ENCODE measurements at places on chromosomes 1 and 21.
A peak's percentile ranks its signal among the peaks of the same experiment; 100 is the strongest.

DNA sequence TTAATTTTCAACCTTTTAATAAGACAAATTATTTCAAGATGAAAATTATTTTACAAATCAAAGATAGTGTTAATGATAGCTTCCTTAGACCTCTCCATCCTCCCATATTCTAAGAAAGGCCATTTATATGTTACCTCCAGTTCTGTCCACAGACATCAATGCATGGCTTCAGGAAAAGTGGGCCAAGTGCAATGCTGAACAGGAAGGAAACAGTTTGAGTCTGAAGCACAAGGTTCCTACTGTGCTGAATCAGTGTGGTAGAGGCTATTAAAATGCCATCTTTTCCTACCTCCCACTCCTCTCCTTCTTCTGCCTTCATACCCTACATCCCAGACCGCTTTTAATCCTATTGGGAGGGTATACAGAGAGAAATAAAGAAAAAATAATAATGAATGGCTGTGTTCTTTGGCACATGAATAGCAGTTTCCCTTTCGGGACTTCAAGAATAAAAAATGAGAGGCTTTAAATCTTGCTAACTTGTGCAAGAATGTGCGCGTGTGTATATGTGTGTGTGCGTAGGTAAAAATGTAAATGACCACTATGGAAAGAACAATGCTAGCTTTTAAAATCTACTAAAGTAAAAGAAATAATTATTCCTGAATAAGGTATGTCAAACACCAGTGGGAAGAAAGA is 62.6 kb upstream of the C1orf105 start:
- H3K36me3 ChIP-seq, result no peaks in the 10 kb centered on the region
- H3K4me1 ChIP-seq, result peaks cover 12% of the 10 kb centered on the region
- H3K27me3 ChIP-seq, result no peaks in the 10 kb centered on the region
- H3K4me3 ChIP-seq, result no peak overlapping the region
- peak overlapping the region; percentile 90 for H3K27ac ChIP-seq

- H3K4me1 ChIP-seq, result no peaks in the 10 kb centered on the region
- no peak overlapping the region for H3K4me3 ChIP-seq
- DNase-seq, result no peak
- H3K27ac ChIP-seq, result no peak overlapping the region
- H3K27me3 ChIP-seq, result no peaks in the 10 kb centered on the region
Observed at GRCh38 chr1:42157667-42158066, 4.5 kb downstream of the GUCA2B start.

- H3K36me3 ChIP-seq, result no peaks in the 10 kb centered on the region
- no peaks in the 10 kb centered on the region for H3K27me3 ChIP-seq
- no peaks in the 10 kb centered on the region for H3K4me1 ChIP-seq
- no peak overlapping the region for H3K27ac ChIP-seq
- no peak for DNase-seq
Observed at GRCh38 chr1:112230232-112230631, 165.8 kb upstream of the CTTNBP2NL start.

- no peaks in the 10 kb centered on the region for H3K36me3 ChIP-seq
- DNase-seq, result no peak
- H3K27ac ChIP-seq, result no peak overlapping the region
- no peaks in the 10 kb centered on the region for H3K4me1 ChIP-seq
- no peak overlapping the region for H3K4me3 ChIP-seq
Observed at GRCh38 chr1:172851077-172851476, 192.2 kb downstream of the FASLG start.

GRCh38 chr1:231099996-231100767 is 60.1 kb upstream of the FAM89A start:
- H3K4me1 ChIP-seq, result no peaks in the 10 kb centered on the region
- H3K27me3 ChIP-seq, result no peaks in the 10 kb centered on the region
- no peaks in the 10 kb centered on the region for H3K36me3 ChIP-seq
- no peak overlapping the region for H3K4me3 ChIP-seq
- no peak for DNase-seq

- H3K27ac ChIP-seq, result no peak overlapping the region
- H3K4me3 ChIP-seq, result no peak overlapping the region
- no peaks in the 10 kb centered on the region for H3K36me3 ChIP-seq
- DNase-seq, result peak; percentile 86
Observed at GRCh38 chr1:182785181-182785580, 4.4 kb upstream of the NPL start.

DNA sequence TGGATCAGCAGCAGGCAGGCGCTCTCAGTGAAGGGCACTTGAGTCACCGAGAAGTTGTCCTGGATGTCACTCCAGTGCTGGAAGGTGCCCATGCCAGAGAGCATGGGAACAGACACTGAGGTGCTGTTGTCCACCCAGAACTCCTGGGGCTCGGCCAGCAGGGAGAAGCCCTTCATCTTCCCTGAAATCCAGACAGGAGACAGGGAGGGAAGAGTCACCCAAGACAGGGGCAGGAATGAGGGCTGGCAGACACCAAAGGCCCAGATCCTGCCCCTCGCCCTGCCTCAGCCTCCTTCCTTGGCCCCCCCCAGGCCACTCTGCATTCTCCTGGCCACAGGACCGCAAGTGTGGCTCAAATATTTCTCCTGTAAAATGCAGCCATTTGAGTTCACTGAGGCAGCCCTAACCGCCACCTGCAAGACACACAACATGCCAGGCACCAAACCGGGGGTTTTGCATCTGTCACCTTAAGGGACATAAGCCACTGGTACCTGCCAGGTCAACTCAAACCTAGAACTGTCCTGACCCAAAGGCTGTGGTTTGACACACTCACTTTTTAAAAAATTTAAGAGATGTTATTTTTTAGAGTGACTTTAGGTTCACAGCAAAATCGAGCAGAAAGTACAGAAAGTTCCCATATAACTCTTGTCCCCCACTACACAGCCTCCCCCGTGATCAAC is 7.8 kb downstream of the AGT start:
- no peak for DNase-seq
- no peak overlapping the region for H3K4me3 ChIP-seq
- no peaks in the 10 kb centered on the region for H3K36me3 ChIP-seq
- peaks cover 7% of the 10 kb centered on the region for H3K4me1 ChIP-seq
- H3K27me3 ChIP-seq, result no peaks in the 10 kb centered on the region
- no peak overlapping the region for H3K27ac ChIP-seq

DNA sequence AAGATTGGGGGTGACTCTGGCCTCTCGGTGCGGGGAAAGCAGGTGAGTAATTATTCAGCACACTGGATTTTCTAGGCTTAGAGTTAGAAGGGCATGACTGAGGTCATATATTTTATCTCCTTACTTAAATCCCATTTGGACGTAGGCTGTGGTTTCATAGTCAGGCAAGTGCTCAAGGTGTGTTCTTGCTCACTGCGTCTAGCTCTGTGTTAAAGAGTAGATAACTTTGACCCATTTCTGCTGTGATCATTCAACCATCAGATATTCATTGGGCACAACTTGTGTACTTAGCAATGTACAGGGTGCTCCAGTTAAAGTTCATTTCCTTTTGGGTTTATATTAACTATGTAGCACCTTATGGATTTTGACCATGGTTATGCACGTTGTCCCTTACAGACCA is 14.6 kb downstream of the PFKFB2 start:
- no peaks in the 10 kb centered on the region for H3K4me1 ChIP-seq
- H3K36me3 ChIP-seq, result peaks cover 29% of the 10 kb centered on the region
- no peak for DNase-seq

DNA sequence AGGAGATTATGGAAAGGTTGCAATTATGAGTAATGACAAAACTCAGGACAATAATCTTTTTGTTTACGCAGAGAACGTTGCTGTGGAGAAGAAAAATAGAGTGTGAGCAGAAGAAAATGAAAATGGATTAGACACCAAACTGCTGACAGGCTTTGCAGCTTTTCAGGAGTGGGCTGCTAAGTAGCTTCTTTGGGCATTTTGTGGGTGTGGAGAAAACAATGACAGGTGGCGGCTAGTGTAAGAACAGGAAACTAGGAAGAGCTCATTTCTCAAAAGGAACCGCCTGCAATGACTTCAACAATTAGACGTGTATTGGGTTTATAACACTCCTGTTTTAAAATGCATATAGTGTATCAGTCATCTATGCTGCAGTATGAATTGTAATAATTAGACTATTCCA is 18.3 kb upstream of the PALMD start:
- no peak overlapping the region for H3K27ac ChIP-seq
- no peak overlapping the region for H3K4me3 ChIP-seq
- H3K36me3 ChIP-seq, result no peaks in the 10 kb centered on the region
- H3K27me3 ChIP-seq, result no peaks in the 10 kb centered on the region

- H3K36me3 ChIP-seq, result peaks cover 21% of the 10 kb centered on the region
- H3K4me1 ChIP-seq, result peaks cover 41% of the 10 kb centered on the region
- DNase-seq, result no peak
- no peak overlapping the region for H3K4me3 ChIP-seq
- no peak overlapping the region for H3K27ac ChIP-seq
- H3K27me3 ChIP-seq, result no peaks in the 10 kb centered on the region
Observed at GRCh38 chr21:45289134-45289533, 1.4 kb upstream of the POFUT2 start.

DNA sequence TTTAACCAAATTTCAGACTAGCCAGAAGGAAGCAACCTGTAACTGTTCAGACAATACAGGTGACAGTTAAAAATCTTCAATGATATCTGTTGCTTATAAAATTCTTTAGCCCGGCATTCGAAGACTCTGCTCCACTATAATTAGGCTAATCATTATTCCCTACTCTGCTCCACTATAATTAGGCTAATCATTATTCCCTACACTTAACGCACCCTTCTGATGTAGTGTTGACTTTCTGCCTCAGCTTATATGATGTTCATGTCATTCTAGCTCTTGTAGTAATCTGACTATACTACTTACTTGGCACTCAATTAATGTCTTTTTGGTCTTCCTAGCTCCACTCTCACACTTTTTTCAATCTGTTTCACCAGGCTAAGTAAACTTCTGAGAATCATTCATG is 13.3 kb downstream of the TESK2 start:
- H3K4me1 ChIP-seq, result no peaks in the 10 kb centered on the region
- no peaks in the 10 kb centered on the region for H3K27me3 ChIP-seq
- H3K27ac ChIP-seq, result no peak overlapping the region
- H3K36me3 ChIP-seq, result no peaks in the 10 kb centered on the region

GRCh38 chr1:66300280-66300971 is 233.5 kb upstream of the SGIP1 start:
- no peaks in the 10 kb centered on the region for H3K27me3 ChIP-seq
- DNase-seq, result no peak
- H3K4me1 ChIP-seq, result no peaks in the 10 kb centered on the region

DNA sequence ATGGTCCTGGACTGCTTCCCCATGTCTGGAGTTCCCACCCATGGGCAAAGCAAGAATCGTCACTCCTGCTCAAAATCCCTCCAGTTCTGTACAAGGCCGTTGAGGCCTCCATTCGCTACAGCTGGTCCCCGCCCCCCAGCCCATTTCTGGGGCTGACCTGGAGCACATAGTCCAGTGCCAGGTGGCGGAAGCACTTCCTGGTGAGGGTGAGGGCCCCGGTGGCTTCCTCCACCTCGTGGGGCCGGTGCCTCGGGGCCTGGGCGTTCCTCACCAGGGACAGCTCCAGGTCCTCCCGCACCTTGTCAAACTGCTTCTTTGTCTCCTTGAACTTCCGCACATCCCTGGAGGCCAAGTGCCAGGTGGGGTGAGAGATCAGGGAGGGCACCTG is 7.4 kb downstream of the ACAP3 start:
- no peaks in the 10 kb centered on the region for H3K27me3 ChIP-seq
- no peak overlapping the region for H3K27ac ChIP-seq
- H3K36me3 ChIP-seq, result peaks cover 22% of the 10 kb centered on the region
- DNase-seq, result peak; percentile 52
- peaks cover 22% of the 10 kb centered on the region for H3K4me1 ChIP-seq

GRCh38 chr21:38538353-38538752 is 40.1 kb upstream of the ERG start:
- H3K27me3 ChIP-seq, result no peaks in the 10 kb centered on the region
- no peaks in the 10 kb centered on the region for H3K4me1 ChIP-seq
- no peaks in the 10 kb centered on the region for H3K36me3 ChIP-seq
- H3K4me3 ChIP-seq, result no peak overlapping the region
- no peak for DNase-seq
- H3K27ac ChIP-seq, result no peak overlapping the region

DNA sequence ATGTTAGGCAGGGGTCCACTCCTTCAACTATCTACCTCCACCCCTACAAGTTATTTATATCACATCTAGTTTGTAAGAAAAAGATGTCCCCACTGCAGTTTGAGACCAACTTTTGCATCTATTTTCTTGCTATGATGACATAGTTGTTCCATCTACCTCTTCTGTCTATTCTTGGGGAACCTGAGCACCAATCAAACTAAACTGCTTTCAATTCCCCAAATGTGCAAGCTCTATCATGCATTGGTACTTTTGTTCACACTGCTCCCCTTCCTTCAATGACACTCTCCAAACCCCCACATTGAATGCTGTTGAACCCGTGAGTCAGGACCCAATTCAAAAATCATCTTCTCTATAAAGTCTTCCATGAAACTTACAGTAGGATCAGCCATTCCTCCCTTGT is 16.0 kb upstream of the FRRS1 start:
- H3K27me3 ChIP-seq, result no peaks in the 10 kb centered on the region
- H3K4me3 ChIP-seq, result no peak overlapping the region
- no peak overlapping the region for H3K27ac ChIP-seq

DNA sequence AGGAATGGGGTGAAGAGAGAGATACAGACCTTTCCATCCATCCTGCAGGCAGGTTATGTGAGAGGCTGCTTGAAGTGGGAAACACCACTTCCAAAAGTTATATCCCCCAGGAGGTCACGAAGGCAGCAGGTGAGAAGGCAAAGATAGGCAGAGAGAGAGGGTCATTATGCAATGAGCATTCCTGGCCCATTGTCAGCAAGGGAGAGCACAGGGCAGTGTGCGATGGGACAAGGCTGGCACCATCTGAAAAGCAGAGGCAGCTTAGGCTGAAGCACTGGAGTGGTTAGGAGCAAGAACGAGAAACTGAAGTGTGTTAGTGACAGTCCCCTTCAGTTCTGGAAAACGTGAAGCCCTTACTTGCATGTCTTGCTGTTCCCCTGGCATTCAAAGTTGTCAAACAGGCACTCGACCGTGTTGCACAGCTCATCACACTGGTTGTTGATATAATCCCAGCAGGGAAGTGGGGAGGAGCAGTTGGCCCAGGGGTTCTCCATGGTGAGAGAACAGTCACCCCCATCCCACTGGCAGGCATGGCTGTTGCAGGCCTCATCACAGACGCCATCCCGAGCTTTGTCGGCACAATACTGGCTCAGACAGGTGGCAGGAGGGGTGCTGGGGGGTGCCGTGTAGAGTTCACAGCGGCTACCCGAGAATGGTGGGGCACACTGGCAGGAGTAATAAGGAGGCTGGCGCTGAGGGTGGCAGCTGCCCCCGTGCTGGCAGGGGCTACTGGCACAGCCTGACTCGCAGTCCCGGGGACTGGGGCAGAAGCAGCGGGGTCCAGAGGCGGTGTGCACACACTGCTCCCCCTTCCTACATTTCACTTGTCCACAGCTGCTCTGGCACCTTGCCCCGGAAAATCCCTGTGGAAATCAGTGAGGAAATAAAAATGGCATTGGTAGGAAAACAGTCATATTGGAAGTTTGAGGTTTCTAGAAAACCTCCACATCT is 28.9 kb upstream of the ADAM30 start:
- H3K36me3 ChIP-seq, result peaks cover 24% of the 10 kb centered on the region
- H3K4me1 ChIP-seq, result no peaks in the 10 kb centered on the region
- no peak for DNase-seq
- H3K27ac ChIP-seq, result no peak overlapping the region
- H3K27me3 ChIP-seq, result no peaks in the 10 kb centered on the region
- H3K4me3 ChIP-seq, result no peak overlapping the region
